ENCODE measurements at places on chromosomes 11 and 22. TPM values are rescaled to one million over a fixed set of nuclear protein-coding genes. Genes with fewer than 3 reads are reported as not detected.

Gene IGSF22
- total RNA-seq, result not detected

Gene MAJIN
- total RNA-seq, result not detected

Gene FAM180B
- total RNA-seq, result 0.50 TPM

Gene OR51I1
- not detected for total RNA-seq

Gene F2
- 79.7 TPM for total RNA-seq

DNA sequence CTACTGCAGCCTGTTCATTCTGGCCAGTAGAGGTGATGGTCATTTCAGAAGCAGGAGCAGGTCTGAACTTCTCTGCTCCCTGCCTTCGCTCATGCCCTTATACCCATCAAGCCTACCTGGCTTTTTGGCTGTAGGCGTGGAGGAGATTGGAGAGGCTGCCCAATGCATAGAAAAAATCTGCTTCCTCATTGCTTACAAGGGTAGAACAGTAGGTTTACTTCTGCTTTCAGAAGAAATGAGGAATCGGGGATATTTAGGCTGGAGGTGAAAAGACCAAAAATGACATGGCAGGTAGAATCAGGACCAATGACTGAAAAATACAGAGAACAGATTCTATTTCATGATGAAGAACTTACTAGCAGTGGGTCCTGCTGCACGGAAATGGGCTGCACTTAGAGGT, 72.9 kb upstream of the YWHAH start:
- no peaks in the 10 kb centered on the region for H3K4me1 ChIP-seq
- DNase-seq, result no peak
- H3K4me3 ChIP-seq, result no peak overlapping the region

DNA sequence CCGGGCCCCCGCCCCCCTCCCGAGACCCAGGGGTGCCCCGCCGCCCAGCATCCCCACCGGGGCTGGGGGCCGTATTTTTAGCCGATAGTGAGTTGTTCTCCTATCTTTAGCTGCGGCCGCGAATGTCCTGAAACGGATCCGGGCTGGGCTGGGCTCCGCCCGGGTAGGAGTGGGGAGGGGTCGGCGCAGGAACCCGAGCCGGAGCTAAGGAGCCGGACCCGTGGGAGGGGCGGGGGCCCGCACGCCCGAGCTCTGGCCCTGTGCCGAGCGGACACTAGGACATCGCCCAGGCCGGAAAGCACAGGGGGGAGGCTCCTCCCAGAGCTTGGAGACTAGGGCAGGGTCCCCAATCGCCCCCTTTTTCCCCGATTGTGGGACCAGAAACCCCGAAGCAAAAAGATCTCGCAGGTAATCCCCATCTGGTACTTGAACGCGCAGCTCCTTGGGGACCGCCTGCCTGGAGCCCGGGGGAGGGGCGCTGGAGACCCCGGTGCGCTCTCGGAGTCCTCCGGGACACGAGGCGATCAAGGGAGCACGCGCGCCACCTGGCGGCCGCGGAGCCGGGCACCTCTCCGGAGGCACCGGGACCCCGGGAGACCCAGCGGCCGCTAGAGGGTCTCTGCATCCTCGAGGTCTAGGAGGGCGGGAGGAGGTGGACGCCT, 669 bp downstream of the CDC42EP2 start:
- H3K36me3 ChIP-seq, result no peaks in the 10 kb centered on the region
- no peaks in the 10 kb centered on the region for H3K27me3 ChIP-seq
- H3K4me1 ChIP-seq, result peaks cover 30% of the 10 kb centered on the region
- peak overlapping the region; percentile 98 for H3K27ac ChIP-seq
- peak; percentile 93 for DNase-seq
- H3K4me3 ChIP-seq, result peak overlapping the region; percentile 99

DNA sequence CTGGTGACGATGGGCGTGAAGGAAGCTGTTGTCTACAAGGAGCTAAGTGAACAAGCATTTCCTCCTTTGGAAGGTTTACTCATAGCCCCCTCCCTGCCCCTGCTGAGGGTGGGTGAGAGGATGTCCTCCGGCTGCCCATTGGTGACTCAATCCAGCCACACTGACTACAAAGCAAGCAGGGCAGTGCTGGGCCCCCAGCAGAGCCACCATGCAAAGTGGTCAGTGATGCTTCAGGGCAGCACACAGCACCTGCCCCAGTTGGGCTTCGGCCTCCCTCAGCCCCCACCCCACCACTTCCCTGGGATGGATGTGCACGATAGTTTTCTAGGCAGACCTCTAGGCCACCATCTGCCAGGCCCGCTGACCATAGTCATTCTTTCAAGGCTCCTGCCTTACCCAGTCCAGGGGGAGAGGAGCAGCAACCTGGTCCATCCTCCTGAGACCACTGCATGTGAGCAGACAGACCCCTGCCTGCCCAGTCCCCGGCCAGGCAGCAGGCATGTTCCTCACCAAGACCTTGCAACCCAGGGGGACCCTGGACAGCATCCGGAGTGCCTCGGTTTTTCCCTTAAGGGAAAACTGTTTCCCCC, 125.1 kb downstream of the BCR start:
- H3K27ac ChIP-seq, result peak overlapping the region; percentile 58
- H3K27me3 ChIP-seq, result no peaks in the 10 kb centered on the region
- no peaks in the 10 kb centered on the region for H3K36me3 ChIP-seq
- H3K4me3 ChIP-seq, result no peak overlapping the region

DNA sequence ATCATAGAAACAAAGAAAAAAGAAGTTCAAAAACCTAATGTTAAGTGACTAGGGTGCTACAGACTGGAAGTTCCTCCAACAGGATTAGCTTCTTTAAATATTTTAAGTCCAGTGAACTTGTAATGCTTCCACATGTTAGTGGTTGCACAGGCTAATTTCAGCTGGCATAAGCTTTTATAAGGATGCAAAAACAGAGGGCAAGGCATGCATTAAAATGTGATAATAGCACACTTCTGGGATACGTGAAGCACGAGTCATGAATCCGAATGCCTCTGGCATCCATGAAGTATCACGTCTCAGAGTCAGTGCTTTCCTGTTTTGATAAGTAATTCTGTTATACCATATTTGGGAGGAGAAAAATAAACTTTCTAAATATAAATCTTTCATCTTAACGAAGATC, 106.8 kb downstream of the DCDC1 start:
- H3K27ac ChIP-seq, result no peak overlapping the region
- H3K27me3 ChIP-seq, result no peaks in the 10 kb centered on the region
- no peak for DNase-seq

- H3K4me3 ChIP-seq, result no peak overlapping the region
- H3K27me3 ChIP-seq, result no peaks in the 10 kb centered on the region
Measured at GRCh38 chr11:1908618-1909017, 10.9 kb upstream of the TNNT3 start.

- H3K4me1 ChIP-seq, result peaks cover 51% of the 10 kb centered on the region
- no peak overlapping the region for H3K4me3 ChIP-seq
- peak; percentile 48 for DNase-seq
- H3K27ac ChIP-seq, result peak overlapping the region; percentile 15
- no peaks in the 10 kb centered on the region for H3K27me3 ChIP-seq
Measured at GRCh38 chr22:30250661-30251267, 4.2 kb upstream of the LIF start.

DNA sequence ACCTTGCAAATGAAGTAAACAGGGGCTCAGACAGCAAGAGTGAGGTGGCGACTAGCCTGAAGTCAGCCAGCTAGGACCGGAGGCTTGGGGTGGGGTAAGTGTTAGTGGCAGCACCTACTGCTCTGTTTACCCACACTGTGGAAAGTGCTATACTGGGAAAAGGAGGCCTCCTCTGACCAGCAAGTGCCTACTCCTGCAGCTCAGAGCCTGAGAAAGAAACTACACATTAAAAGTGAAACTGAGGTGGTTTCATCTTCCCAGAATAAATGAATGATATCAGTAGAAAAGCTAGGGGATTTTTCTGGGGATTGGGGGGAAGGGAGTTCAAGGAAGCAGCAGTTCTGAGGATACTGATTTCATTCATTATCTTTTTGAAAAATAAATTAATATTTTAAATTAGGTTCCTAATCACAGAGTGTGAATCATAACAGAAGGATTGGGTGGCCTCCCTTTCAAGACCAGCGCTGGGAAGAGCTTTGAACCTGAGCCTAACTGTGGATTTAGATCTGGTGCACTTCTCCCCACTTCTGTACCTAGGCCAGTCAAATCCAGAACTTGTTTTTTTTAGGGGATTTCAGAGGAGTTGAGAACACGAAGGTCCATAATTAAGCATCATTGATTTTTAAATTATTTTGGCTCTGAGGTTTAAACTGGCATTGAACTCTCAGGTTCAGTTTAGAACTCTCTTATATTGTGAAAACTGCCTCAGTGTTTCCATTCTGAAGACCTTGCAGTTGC, 48.1 kb upstream of the GRAMD1B start:
- H3K4me3 ChIP-seq, result no peak overlapping the region
- DNase-seq, result no peak
- no peak overlapping the region for H3K27ac ChIP-seq
- H3K36me3 ChIP-seq, result no peaks in the 10 kb centered on the region
- no peaks in the 10 kb centered on the region for H3K4me1 ChIP-seq

GRCh38 chr22:46827136-46827780, 64.8 kb downstream of the TBC1D22A start:
- H3K27me3 ChIP-seq, result no peaks in the 10 kb centered on the region
- H3K4me3 ChIP-seq, result no peak overlapping the region
- DNase-seq, result no peak
- no peak overlapping the region for H3K27ac ChIP-seq
- H3K4me1 ChIP-seq, result peaks cover 34% of the 10 kb centered on the region

- H3K27ac ChIP-seq, result peak overlapping the region; percentile 63
- H3K4me1 ChIP-seq, result peaks cover 6% of the 10 kb centered on the region
- H3K36me3 ChIP-seq, result no peaks in the 10 kb centered on the region
- DNase-seq, result no peak
Measured at GRCh38 chr11:106397787-106398501, 320.5 kb downstream of the AASDHPPT start.

- no peak overlapping the region for H3K4me3 ChIP-seq
- no peaks in the 10 kb centered on the region for H3K36me3 ChIP-seq
- H3K4me1 ChIP-seq, result no peaks in the 10 kb centered on the region
- no peak for DNase-seq
Measured at GRCh38 chr11:12001186-12001585, 7.2 kb downstream of the DKK3 start.

DNA sequence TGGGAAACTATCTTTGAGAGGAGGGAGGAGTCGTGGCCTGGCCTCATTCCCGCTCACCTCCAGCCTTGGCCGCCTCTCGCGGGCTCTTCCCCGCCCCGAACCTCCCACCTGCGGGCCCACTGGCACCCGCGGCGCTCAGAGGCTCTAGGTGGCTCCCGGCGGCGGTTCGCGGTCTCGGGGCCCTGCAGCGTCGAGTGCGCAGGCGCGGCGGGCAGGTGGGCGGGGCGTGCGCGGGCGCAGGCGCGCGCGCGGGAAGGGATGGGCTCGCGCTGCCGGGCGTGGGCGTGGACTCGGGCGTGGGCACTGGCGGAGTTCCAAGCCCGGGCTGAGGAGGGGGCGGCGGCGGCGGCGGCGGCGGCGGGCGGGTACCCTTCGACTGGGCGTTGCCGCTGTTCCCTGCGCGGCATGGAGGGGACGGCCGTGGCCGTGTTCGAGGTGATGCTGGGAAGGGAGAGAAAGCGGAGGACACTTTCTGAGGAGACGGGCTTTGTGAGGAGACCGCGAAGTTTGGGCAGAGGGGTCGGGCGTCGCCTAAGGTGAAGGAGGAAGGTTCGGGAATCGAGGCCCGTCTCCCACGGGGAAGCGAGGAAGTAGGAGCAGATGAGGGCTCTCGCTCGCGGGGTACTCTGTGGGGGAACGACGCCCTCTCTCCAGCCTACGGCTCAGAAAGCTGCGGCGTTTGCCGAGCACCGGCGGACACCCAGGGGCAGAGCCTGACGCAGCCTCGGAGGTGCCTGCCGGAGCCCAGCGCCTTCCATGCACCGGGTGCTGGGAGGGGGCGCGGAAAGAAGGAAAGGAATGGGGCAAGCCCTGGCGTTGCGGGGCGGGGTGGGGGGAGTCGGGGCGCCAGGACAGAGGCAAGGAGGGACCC, 15.7 kb upstream of the SPTBN2 start:
- H3K36me3 ChIP-seq, result no peaks in the 10 kb centered on the region
- peak; percentile 93 for DNase-seq
- peaks cover 5% of the 10 kb centered on the region for H3K4me1 ChIP-seq
- peak overlapping the region; percentile 98 for H3K4me3 ChIP-seq
- no peaks in the 10 kb centered on the region for H3K27me3 ChIP-seq
- H3K27ac ChIP-seq, result peak overlapping the region; percentile 81

DNA sequence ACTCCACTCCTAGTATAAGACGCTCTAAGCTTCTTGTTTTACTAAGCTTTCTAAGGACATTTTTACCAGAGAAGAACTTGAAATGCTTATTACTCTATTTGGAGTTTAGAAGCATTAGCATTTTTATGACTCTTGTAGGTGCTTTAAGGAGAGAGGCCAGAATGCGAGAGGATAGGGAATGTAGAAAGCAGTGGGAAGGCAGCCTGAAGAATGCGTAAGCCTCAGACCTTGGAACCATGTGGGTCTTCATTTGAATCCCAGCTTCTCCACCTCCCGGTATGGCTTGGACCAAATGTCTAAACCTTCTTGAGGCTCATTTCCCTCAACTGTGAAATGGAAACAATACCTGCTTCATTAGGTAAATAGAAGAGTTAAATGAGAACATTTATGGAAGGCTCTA, 60.0 kb upstream of the AMOTL1 start:
- H3K27ac ChIP-seq, result peak overlapping the region; percentile 86
- DNase-seq, result no peak
- H3K36me3 ChIP-seq, result no peaks in the 10 kb centered on the region
- H3K27me3 ChIP-seq, result no peaks in the 10 kb centered on the region

DNA sequence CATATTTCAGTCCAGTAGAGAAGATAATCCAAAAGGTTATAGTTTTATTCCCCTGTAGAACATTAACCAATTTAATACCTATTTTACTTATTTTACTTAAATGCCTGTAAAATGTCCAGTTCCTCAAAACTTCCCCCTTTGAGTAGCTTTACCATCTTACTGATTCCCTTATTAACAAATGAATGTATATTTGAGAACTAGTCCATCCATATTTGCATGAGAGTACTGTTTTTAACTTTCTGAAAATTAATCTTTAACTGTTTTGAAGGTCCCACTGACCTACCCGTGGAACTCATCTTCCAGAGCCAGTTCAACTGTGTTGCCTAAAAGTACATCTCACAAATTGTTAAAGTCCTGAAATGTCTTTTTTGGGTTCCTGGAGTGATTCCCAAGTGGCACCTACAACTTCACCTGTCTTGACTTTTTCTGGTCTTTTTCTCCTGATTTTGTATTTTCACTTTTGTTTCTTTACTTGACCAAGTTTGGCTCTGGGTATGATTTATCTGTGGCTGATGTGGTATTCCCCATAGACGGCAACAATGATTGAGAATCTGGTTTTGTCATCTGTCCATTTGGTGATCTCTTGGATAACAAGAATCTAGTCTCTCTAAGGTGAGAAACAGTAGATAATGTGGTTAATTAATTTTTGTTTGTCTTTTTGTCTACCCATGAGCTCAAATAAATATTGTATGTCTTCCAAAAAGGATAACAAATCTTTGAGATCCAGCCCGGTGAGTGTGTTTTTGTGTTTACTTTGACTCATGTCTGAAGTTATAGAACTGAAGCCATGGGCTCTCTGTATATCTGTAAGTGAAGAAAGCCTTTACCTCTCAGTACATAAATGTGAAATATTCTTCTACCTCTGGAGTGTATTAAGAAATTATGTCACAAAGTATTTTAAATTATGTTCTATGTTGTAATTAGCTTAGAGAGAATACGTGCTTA, 174.2 kb downstream of the ETS1 start:
- H3K4me1 ChIP-seq, result peaks cover 16% of the 10 kb centered on the region
- H3K4me3 ChIP-seq, result no peak overlapping the region
- H3K36me3 ChIP-seq, result no peaks in the 10 kb centered on the region
- no peaks in the 10 kb centered on the region for H3K27me3 ChIP-seq

Measured in hepatocyte (in vitro differentiated cells).